HS-5 (cell line): ENCODE measurements at places on chromosomes 5 and 9.
A peak's percentile ranks its signal among the peaks of the same experiment; 100 is the strongest.

- peak; percentile 18 for DNase-seq
Measured at GRCh38 chr9:109453210-109453842, 44.8 kb downstream of the PTPN3 start.

- DNase-seq = no peak
Measured at GRCh38 chr9:35679766-35680330, 6.1 kb downstream of the CA9 start.

GRCh38 chr5:168426007-168426863, 60.0 kb upstream of the RARS1 start:
- DNase-seq = no peak

- no peak for DNase-seq
Measured at GRCh38 chr5:56055287-56055686, 60.5 kb upstream of the IL6ST start.
